ENCODE measurements at places on chromosomes 5 and 9.

- no peak for DNase-seq
Observed at GRCh38 chr5:20231040-20231439, 243.0 kb upstream of the CDH18 start.

DNA sequence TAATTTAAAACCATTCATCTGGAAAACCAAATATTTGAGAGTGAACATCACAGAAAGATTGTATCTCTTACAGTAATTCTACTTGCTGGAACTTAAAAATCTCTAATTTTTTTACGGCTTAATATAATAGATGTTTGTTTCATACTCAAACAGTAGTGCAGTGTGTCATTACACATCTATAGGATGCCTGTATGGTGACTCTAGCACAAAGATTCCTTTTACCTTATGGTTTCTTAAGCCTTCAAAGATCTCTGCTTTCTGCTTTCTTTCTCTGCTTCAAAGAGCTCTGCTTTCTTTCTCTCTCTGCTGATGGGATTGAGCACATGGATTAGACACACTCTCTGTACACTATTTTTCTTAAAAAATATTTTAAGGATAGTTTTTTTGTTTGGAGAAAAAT, 374.0 kb upstream of the CDH9 start:
- no peak for DNase-seq

- DNase-seq = no peak
Observed at GRCh38 chr9:116945817-116946216, 258.7 kb downstream of the TRIM32 start.

- no peak for DNase-seq
Observed at GRCh38 chr5:173328844-173329490, 753 bp upstream of the STC2 start.

DNA sequence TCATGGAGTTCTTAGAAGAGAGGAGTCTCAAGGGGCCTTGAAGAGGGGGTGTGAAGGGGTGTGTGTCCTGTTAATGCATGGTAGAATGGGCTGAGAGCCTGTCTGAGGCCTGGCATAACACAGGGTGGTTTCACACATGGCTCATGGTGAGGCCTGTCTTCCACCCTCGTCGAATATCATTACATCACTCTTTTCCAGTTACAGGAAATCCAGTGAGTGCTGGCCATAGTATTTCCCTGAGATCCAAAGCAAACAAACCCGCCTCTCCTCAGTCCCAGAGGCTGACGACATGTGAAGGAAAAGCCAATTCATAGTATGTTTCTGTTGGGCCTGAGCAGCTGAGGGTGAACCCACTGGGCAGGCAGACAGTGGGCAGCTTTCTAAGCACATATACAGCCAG, 159.4 kb upstream of the NR3C1 start:
- peak; percentile 93 for DNase-seq
